ENCODE measurements at places on chromosomes 1 and 21. TPM values are rescaled to one million over a fixed set of nuclear protein-coding genes. Genes with fewer than 3 reads are reported as not detected.

GRCh38 chr1:169103002-169103401, 3.5 kb upstream of the ATP1B1 start:
- no peaks in the 10 kb centered on the region for H3K36me3 ChIP-seq
- DNase-seq, result no peak
- 0 out of 2 replicates have a peak, but pooled peaks cover 4% of the 10 kb centered on the region for H3K27me3 ChIP-seq
- H3K27ac ChIP-seq, result no peak overlapping the region

DNA sequence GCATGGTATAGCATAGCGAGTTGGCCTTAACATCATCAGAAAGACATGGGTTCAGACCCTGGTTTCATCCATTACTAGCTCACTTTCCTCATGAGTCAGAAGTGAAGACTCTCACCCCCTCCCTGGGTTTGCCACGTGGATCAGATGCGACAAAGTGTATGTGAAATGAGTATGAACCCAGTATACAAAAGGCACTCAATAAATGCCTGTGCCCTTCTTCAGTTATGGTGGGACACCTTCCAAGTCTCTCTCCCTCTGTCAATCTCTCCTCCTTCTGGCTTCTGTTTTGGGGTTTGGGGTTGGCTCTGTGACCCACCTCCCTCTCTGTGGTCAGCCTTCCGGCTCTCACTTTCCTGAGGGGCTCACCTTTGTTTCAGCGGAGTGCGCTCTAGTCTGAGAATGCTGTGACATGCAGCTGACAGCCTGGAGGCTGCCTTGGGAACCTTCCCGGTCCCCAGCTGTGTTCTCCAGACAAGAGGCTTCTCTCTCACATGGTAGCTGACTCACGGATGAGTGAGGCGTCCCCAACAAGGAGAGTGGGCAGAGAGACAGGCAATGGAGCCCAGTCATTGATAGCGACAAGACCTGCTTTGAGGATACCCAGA, 155.0 kb upstream of the EDN2 start:
- H3K36me3 ChIP-seq, result no peaks in the 10 kb centered on the region
- H3K27me3 ChIP-seq, result no peaks in the 10 kb centered on the region
- peak; percentile 94 for DNase-seq
- H3K4me1 ChIP-seq, result peaks cover 17% of the 10 kb centered on the region

Gene CEPT1
- 29.5 TPM for total RNA-seq

Gene CLCA1
- total RNA-seq, result not detected

Gene CTPS1
- 20.9 TPM for total RNA-seq

Gene CAMSAP2
- 52.6 TPM for total RNA-seq

GRCh38 chr1:171919891-171920887, 78.9 kb downstream of the DNM3 start:
- no peak overlapping the region for H3K27ac ChIP-seq
- no peak overlapping the region for H3K4me3 ChIP-seq
- H3K27me3 ChIP-seq, result no peaks in the 10 kb centered on the region
- no peaks in the 10 kb centered on the region for H3K4me1 ChIP-seq
- DNase-seq, result peak; percentile 52

Gene CCT3
- 248 TPM for total RNA-seq

DNA sequence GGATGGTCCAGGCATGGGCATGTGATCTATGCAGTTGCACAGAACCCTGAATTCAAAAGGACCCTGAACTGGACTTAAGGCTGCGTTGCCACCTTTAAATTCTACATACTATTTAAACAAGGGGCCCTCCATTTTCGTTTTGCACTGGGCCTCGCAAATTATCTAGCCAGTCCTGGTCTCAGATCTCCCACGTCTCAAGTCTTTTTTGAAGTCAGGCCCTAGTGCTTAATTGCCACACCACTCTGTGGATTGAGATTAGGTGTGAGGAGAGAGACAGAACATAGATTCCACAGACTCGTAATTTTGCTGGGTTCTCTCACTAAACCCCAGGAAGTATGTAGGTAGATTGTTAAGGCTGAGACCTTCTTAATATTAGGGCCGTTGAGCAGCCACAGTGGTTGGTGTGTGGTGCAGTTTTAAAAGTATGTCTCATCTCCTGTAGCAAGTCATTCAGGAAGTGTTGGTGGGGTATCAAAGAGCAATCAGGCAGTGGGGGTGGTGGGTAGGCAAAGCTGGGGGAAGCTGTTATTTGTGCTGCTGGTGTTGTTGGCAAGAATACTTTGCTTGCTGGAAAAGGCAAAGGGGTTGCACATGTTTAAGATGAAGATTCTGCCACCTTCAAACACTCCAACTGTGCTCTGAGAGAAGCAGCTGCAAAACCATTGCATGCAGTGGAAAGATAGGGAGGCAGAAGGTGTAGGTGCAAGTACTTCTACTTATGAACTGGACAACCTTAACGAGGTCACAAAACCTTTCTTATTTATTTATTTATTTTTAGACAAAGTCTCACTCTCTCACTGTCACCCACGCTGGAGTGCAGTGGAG, 11.2 kb downstream of the CD84 start:
- no peak overlapping the region for H3K4me3 ChIP-seq
- DNase-seq, result no peak

DNA sequence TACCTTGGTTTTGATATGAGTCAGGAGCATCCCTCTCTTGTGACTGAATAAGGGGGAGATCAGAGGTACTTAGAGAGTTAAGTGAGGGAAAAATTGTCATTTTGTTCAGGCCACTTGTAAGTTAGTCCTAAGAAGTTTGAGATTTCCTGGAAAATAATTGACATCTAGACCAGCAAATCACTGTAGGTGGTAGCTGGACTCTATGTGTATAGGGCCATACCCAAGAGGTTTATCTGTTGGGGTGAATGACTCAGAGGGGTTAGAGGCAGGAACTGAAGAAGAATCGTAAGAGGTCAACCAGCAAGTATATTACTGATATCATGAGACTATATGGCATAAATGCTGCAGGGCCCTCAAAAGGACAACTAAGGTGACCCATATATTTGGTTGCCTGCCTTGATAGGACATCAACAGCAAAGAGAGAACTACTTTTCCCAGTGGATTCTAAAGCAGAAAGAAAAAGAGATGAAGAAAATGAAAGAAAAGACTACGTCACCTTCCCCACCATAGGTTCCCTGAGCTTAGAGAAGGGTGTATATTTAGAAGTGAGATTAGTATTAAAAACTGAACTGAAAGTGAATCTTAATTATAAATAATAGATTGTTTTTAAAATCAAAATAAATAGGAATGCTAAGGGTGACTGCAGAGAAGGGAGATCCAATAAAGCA, 8.0 kb upstream of the RNPC3 start:
- peak; percentile 4 for DNase-seq
- no peak overlapping the region for H3K27ac ChIP-seq
- peaks cover 19% of the 10 kb centered on the region for H3K4me1 ChIP-seq
- H3K4me3 ChIP-seq, result no peak overlapping the region

DNA sequence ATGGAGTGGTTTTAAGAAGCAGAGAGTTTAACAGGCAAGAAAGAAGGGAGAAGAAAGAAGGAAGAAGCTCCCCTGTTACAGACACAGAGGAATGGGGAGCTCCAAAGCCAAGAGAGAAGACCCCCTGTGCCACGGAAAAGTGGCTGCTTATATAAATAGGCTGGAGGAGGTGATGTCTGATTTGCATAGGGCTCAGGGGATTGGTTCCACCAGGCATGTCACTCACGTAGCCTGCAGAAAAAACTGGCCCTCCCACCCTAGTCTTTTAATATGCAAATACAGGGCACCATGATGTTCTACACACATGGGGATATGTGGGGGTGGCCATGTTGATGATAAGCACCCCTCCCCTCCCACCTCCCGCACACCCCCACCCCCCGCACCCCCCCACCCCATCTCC, 99.6 kb downstream of the ETS2 start:
- H3K36me3 ChIP-seq, result no peaks in the 10 kb centered on the region
- no peak overlapping the region for H3K27ac ChIP-seq
- peaks cover 4% of the 10 kb centered on the region for H3K4me1 ChIP-seq
- no peak for DNase-seq
- H3K27me3 ChIP-seq, result no peaks in the 10 kb centered on the region

- H3K4me3 ChIP-seq, result no peak overlapping the region
- no peak for DNase-seq
- peaks cover 15% of the 10 kb centered on the region for H3K4me1 ChIP-seq
Observed at GRCh38 chr1:230189341-230189740, 122.3 kb downstream of the GALNT2 start.

- 0 out of 2 replicates have a peak, but pooled peaks cover 5% of the 10 kb centered on the region for H3K36me3 ChIP-seq
- H3K4me1 ChIP-seq, result no peaks in the 10 kb centered on the region
- no peak overlapping the region for H3K27ac ChIP-seq
- H3K27me3 ChIP-seq, result no peaks in the 10 kb centered on the region
- DNase-seq, result no peak
Observed at GRCh38 chr1:58649555-58649954, 50.3 kb downstream of the MYSM1 start.

- H3K27me3 ChIP-seq, result no peaks in the 10 kb centered on the region
- H3K4me3 ChIP-seq, result no peak overlapping the region
- DNase-seq, result peak; percentile 23
- H3K4me1 ChIP-seq, result peaks cover 40% of the 10 kb centered on the region
- no peak overlapping the region for H3K27ac ChIP-seq
- H3K36me3 ChIP-seq, result no peaks in the 10 kb centered on the region
Observed at GRCh38 chr21:33971492-33972013, 55.9 kb upstream of the ATP5PO start.

- peak; percentile 76 for DNase-seq
- H3K27me3 ChIP-seq, result no peaks in the 10 kb centered on the region
- no peak overlapping the region for H3K4me3 ChIP-seq
- H3K4me1 ChIP-seq, result peaks cover 6% of the 10 kb centered on the region
Observed at GRCh38 chr1:62224182-62224581, 29.5 kb downstream of the L1TD1 start.

Gene DIP2A
- 14.3 TPM for total RNA-seq

DNA sequence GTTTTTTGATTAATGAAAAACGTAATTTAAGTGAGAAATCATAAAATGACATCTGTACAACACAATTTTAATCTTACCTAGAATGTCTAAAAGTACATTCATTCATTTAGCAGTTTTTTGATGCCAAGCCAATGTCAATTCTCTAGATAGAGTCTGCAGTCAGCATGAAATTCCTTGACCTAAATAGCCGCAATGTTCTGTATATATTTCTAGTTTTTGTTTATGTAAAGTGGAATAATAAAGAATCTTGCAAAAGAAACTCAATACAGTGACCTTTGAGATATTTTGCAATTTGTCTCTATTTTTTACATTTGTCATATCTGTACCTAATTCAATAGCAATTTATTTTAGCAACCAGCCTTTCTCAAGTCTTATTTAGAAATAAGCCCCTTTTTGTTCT, 176.0 kb downstream of the ATP6V1G3 start:
- no peaks in the 10 kb centered on the region for H3K4me1 ChIP-seq
- DNase-seq, result no peak
- no peak overlapping the region for H3K4me3 ChIP-seq
- H3K27ac ChIP-seq, result no peak overlapping the region
- H3K36me3 ChIP-seq, result no peaks in the 10 kb centered on the region

DNA sequence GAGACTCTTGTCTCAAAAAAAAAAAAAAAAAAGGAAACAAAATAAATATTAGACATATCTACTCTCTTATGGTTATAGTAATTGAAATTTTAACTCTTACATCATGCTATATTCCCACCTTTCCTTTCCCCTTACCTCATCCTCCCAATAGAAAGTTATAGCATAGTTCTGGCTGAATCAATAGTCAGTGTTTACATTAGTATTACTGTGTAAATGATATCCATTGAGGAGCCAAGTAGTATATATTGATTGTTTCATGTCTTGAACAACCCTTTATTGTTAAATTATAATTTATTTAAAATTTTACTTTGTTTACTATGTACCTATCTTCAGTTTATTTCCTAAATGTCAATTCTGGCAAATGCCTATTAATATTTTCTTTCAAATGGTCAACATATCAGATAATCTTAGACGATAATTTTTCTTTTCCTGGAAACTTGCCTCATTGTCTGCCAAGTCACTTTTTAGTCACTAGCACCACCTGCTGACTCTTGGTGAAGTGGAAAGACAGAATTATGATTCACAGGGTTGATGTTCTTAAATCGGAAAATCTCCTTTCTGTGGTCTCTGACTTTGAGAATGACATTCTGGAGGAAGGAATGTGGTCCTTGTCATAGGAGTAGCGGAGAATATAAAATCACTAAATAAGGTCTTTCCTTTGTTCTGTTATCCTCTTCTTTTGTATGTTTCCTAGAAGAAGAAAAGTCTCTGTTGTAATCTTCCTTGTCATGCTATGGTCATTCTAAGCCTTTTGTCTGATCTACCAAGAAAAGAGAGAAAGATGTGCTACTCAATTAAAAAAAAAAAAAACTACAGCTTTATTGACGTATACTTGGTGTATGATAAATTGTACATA, 8.6 kb downstream of the HJV start:
- peak overlapping the region; percentile 40 for H3K27ac ChIP-seq
- DNase-seq, result peak; percentile 93
- H3K27me3 ChIP-seq, result no peaks in the 10 kb centered on the region
- no peak overlapping the region for H3K4me3 ChIP-seq
- H3K4me1 ChIP-seq, result peaks cover 19% of the 10 kb centered on the region

DNA sequence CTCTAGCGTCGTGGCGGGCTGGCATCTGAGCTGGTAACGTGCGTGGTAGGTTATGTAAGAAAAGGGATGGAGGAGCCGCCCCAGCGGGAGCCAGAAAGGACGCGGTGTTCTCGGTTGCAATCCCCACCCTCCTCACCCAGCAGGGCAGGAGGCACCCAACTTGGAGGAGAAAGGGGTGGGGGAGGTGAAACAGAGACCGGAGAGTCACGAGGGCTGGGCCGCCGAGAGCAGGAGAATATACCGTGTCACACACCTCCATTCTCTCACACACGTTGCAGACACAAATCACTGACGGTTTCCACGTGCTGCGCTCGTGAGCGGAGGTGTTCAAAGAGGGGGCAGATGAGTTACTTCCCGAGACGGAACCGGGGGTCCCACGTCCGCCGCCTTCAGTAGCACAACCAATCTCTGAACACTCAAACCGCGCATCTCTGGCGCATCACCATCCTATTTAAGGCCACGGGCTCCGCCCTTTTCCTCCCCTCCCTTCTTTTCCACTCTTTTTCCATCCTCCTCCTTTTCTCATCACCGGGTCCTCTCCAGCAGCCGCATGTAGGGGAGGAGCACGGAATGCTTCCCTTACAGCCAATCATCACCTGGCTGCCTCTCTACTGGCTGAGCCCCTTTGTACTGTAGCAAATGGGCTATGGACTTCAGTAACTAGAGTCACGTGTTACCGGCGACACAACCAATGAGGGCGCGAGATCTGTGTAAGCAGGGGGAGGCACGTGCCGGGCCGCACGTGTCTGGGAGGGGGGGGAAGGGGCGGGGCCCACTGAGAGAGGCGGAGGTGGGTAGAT, at the start of gene CIART:
Gene CIART (plus strand): TSS at position 797 of the 800 bp plus-strand sequence. CDS start 714 bp downstream, outside the sequence.
- no peaks in the 10 kb centered on the region for H3K27me3 ChIP-seq
- DNase-seq, result peak; percentile 99
- peak within 1 kb of the TSS; percentile 78 for H3K4me3 ChIP-seq
- H3K27ac ChIP-seq, result peak within 1 kb of the TSS; percentile 89
- 0 out of 2 replicates have a peak, but pooled peaks cover 7% of the 10 kb centered on the region for H3K4me1 ChIP-seq
- H3K36me3 ChIP-seq, result no peaks in the 10 kb centered on the region

Gene BMP8A
- total RNA-seq, result not detected

GRCh38 chr21:31221043-31221442, 123.0 kb downstream of the TIAM1 start:
- no peak overlapping the region for H3K4me3 ChIP-seq
- H3K27ac ChIP-seq, result peak overlapping the region; percentile 24
- peaks cover 33% of the 10 kb centered on the region for H3K4me1 ChIP-seq
- H3K36me3 ChIP-seq, result no peaks in the 10 kb centered on the region
- no peaks in the 10 kb centered on the region for H3K27me3 ChIP-seq

Data from GM23248 (cell line).